ENCODE measurements at places on chromosomes 5 and 9.

GRCh38 chr5:125301711-125302110 lies 555.3 kb upstream of the ZNF608 start:
- no peak for DNase-seq

DNA sequence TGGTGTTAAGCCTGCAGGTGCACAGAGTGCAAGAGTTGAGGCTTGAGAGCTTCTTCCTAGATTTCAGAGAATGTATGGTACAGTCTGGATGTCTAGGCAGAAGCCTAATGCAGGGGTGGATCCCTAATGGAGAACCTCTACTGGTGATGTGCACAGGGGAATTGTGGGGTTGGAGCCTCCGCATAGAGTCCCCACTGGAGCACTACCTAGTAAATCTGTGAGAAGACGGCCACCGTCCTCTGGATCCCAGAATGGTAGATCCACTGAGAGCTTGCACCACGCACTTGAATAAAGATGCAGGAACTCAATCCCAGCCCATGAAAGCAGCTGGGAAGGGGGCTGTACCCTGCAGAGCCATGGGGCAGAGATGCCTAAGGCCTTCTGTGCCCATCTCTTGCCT lies 699.4 kb upstream of the FAM174A start:
- no peak for DNase-seq

- DNase-seq = no peak
Measured at GRCh38 chr9:113588242-113588810, 124.8 kb downstream of the RGS3 start.

DNA sequence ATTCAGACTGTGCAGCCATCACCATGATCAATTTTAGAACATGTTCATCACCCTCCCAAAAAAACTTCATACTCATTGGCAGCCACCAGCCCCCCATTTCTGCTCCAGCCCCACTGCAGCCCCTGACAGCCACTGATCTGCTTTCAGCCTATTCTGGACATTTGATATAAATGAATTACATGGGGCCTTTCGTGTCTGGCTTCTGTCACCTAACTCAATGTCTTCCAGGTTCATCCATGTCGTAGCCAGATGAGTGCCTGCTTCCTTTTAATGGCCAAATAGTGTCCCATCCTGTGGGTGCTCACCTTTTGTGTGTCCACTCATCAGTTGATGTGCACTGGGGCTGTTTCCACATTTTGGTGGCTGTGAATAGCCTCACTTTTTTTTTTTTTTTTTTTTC lies 63.5 kb downstream of the HMCN2 start:
- no peak for DNase-seq

DNA sequence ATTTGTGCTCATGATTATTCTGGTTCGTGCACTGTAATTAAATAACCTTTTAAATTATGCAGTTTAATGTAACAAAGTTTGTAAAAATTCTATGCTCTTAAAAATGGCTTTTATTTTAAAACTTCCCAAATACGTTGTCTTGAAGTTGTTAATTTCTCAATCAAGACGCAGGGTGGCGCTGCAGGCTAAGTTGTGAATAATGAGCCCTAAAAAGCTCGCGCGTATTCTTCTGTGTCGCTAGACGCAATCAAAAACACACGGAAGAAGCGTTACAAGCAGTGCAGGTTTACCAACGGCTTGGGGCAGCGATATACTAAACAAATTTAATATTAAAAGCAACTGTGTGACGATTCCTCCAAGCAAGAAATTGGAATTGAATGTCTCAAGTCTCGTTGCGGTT lies at the start of gene PCDHB4:
TSS of gene PCDHB4 (plus strand) at position 256 of the 400 bp plus-strand sequence. CDS start 181 bp downstream, outside the sequence.
- DNase-seq = no peak

DNA sequence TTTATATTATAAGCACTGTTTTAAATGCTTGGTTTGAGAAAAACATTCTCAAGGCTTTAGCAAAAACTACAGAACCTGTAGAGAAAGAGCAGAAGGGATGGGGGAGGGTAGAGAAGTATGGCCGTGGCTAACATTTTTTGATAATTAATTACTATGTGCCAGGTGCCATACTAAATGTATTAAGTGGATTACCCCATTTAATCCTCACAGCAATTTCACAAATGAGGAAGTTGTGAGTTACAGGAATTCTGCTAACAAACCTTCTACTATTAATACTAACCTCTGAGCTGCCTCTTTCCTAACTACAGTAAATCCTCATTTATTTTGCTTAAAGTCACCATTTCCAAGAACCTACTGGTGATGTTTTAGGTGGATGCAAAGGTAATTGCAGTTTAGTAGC lies 157.9 kb downstream of the RNF180 start:
- DNase-seq = no peak

Measured in left renal pelvis (tissue), 4 donors.